Daoy (cell line): ENCODE measurements at places on chromosomes 13 and 19. TPM values are rescaled to one million over a fixed set of nuclear protein-coding genes. Genes with fewer than 3 reads are reported as not detected.

DNA sequence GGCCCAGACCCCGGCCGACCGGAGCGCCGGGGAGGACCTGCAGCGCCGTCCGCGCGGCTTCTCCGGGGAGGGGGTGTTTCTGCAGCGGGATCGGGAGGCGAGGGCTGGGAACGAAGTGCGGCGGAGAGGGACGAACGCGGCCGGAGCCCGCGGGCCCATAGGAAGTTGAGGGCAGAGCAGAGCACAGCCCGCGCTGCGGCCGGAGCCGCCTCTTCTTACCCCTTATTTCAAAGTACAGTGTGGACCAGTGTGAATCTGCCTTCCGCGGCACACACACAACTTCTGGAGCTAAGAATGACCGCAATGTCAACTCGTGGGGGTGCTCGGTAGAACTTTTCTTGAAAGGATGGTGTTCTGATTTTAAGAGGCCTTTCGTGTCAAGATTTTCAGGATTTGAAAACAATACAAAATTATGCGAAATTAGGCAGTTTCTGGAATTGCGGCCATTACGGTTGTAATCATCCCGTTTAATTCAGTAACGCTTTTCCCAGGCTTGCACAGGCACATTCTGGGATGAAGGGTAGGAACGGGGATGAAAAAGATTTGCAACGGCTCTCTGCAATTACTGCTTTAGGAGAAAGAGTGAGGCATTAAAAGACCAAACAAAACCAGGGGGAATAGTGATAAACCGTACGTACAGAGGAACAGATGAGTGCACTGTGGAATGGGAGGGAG lies 821 bp downstream of the TDRD3 start:
- peak; percentile 58 for DNase-seq

ZNF578 gene
- 1.4 and 1.6 TPM in 2 replicates for total RNA-seq

DNA sequence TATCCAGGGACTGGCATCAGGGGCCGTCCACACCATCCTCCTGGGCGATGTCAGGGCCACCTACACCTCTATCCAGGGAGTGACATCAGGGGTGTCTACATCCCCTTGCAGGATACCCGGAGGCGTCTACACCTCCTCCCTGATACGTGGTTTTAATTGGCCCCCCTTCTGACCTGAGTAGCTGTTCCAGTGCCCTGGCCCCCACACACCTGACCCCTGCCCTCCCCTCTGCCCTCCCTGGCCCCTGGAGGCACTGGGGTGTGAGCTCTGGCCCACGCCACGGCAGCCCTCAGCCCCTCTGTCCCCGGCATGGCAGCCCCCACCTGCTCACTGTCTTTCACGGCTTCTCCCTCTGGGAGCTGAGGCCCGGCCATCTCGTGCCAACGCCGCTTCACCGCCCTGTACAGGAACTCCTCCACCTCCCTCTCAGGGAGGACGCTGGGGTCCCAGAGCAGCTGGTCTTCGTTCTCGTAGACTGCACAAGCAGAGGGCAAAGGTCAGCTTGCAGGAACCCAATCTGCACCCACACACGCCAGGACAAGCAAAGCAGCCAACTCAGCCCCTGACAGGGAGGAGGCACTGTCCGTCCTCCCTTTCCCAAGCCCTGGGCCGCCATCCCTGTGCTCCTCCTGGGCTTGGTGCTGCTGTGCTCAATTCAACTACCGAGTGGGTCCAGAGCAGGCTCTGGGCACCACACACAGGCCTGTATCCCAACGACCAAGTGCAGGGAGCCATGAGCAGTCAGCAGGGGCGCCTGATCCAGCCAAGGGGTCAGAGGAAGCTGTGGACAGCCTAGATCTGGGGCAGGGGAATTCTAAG lies 22.2 kb upstream of the PLPP2 start:
- no peak for DNase-seq

GRCh38 chr13:101121608-101122007 lies 294.7 kb downstream of the NALCN start:
- DNase-seq = no peak
